ENCODE measurements at places on chromosomes 7 and 10.

DNA sequence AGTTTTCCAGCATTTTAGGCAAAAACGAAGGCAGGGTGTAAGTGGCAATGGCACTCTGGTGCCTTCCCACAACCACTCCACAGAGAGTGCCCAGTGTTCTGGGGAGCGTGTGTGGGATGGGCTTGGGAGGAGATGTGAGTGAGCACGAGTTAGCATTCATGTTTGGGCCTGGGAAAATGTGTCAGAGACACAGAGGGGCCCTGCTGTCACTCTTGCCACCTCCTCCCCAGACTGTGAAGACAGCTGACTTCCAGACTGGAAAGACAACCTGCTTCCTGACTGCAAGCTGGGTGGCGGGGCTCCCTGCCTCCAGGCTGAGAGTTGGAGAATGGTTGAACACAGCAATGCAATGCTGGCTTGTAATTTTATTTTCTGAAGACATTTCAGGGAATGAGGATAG is 454.5 kb upstream of the ZMIZ1 start:
- DNase-seq, result no peak

GRCh38 chr7:25964483-25964991 is 187.5 kb upstream of the NFE2L3 start:
- no peak for DNase-seq

GRCh38 chr7:43135129-43135528 is 22.7 kb downstream of the HECW1 start:
- no peak for DNase-seq

- DNase-seq, result no peak
These were observed 34.1 kb downstream of the CREM start for GRCh38 chr10:35160743-35161142.

DNA sequence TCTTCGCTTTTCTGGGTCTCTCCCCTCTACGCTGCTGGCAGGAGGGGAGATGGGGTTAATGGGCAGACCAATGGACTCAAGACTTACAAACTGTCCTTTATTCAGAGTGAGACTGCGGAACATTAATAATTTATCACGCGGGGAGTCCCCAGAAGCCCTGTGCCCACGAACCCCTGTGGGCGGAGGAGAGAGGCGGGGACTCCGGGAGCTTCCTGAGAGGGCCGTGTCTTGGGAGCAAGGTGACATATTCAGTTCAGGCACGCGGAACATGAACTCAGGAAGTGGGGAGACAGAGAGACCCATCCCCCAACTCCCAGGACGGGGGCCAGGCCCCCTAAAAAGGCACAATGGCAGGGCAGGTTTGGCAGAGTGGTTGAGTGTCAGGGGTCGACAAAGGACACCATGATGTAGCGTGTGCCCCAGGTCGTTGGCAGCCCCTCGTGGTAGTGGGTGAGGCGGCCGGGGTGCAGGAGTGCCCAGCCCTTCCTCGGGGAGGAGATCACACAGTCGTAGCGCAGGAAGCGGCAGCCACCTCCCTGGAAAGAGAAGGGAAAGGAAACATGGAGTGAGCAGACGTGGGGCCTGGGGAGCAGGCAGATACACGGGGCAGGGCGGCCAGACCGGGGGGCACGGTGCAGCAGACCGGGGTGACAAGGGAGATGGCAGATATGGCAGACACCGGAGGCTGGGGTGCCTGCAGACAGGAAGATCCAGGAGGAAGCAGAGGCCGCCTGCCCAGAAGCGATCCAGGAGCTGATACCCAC is 5.2 kb upstream of the MOGAT3 start:
- DNase-seq, result no peak

DNA sequence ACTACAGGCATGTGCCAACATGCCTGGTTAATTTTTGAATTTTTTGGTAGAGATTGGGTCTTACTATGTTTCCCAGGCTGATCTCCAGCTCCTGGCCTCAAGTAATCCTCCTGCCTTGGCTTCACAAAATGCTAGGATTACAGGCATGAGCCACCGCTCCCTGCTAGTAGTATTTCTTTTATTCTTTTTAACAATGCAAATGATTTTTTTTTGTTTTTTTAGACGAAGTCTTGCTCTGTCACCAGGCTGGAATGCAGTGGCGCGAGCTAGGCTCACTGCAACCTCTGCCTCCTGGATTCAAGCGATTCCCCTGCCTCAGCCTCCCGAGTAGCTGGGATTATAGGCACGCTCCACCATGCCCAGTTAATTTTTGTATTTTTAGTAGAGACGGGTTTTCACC is 58.1 kb downstream of the SVIL start:
- no peak for DNase-seq

DNA sequence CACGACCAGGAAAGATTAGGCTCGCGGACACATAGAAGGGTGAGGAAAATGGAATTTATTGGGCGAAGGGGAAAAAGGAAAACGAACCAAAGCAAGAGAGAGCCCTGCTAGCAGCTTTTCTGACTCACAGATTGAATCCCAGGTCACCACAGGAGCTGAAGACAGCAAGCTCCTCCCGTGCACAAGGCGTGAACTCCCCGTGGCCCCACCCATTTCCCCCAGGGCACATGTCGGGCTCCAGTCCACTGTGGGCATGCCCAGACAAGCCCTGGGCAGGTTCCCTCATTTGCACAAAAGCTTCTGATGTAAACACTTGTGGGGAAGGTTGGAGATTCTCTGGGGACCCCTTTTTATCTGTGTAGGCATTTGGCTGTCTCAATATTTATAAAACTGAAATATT is 582.4 kb downstream of the SUGCT start:
- no peak for DNase-seq

DNA sequence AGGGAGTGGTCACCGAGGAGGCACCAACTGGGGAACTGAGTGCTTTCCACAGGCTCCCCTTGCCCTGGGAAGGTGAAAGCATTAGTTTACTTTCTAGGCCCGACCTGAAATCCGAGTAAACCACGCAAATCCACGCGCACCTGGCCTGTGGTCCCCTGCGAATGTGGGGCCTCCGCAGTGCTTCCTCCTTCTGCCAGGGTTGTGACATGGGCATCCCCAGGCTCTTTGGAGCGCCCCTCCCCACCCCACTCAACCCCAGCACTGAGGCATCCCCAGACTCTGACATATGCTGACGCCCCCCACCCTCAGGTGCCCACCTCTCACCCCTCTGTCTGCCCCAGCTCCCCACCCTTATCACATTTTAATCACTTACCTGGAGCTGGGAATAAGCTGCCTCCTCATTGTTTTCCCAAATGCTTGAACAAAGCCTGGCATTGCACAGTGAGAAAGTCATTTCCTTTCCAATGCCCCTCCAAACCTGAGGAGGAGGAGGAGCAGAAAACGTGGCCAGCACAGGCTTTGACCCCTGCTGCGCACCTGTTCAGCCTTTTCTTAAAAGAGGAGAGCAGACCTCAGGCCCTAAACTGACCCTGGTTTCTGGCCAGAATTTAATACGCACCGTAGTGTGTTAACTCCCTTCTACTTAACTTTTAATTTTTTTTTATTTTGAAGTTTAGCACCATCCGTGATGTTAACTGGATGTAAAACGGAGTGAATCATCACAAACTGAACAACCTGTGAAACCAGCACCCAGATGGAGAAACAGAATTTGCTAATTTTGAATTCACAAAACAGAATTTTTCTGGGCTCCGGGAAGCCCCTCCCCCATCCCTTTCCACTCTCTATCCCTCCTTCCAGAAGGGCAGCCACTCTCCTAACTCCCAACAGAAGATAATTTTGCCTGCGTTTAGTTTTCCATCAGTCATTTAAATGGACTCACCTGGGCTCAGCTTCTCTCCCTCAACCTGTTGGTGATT is 129.4 kb downstream of the WDR11 start:
- no peak for DNase-seq

GRCh38 chr10:102776779-102777456 is 33.2 kb downstream of the WBP1L start:
- DNase-seq, result peak; percentile 92

- no peak for DNase-seq
These were observed 38.9 kb downstream of the TSPAN14 start for GRCh38 chr10:80492848-80493521.

- no peak for DNase-seq
These were observed 885.2 kb upstream of the SORCS1 start for GRCh38 chr10:108049668-108050067.

GRCh38 chr7:105825371-105825770 is 51.0 kb downstream of the ATXN7L1 start:
- DNase-seq, result no peak

DNA sequence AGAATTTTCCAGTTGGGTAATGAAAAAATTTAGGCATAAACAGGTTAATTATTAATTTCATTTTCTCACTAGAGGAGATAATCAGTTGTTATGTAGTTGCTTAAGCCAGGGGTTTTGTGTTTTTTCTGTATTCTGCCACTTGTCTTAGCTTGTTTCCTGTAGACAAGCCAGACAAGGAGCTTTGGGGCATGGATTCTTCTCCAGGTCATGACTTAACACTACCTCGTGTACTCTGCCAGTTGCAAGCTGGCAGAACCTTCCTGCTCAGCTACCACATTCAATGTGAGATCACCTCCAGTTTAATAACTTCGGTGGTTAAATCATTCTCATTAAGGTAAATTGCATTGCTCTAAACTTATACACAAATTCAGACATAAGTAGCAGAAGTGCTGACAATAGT is 1.8 kb downstream of the CCM2 start:
- no peak for DNase-seq

DNA sequence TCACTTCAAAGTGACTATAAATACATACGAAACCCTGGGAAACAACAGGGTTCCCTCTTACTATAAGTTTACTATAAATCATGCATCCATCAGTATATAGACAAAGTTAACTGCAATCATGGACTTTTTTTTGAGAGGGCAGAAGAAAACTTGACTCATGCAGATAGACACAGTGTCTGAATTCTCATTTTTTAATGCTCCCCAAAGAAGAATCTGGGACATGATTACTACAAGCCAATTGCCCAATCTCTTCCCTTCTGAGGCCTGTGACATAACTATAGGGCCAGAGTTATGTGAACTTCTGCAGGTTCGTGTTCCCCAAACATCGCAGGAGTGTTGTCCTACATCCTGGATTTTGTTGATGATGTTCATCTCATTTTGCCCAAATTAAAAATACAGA is 376.5 kb downstream of the KCNMA1 start:
- DNase-seq, result no peak

DNA sequence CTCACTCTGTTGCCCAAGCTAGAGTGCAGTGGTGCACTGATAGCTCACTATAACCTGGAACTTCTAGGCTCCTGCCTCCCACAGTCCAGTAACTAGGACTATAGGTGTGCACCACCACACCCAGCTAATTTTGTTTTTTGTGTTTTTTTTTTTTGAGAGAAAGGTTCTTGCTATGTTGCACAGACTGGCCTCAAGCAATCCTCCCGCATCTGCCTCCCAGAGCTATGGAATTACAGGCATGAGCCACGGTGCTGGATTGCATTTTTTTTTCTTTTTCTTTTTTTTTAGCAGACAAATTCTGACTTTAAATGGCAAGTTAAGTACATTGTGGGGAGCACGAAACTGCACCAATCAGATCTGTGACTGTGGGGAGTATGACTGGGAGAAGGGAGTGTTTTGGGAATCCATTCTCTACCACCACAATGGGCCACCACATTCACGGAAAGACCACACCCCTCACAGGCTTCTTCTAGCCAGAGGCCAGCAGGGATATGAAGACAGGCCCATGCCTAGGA is 58.1 kb upstream of the MSMB start:
- no peak for DNase-seq

DNA sequence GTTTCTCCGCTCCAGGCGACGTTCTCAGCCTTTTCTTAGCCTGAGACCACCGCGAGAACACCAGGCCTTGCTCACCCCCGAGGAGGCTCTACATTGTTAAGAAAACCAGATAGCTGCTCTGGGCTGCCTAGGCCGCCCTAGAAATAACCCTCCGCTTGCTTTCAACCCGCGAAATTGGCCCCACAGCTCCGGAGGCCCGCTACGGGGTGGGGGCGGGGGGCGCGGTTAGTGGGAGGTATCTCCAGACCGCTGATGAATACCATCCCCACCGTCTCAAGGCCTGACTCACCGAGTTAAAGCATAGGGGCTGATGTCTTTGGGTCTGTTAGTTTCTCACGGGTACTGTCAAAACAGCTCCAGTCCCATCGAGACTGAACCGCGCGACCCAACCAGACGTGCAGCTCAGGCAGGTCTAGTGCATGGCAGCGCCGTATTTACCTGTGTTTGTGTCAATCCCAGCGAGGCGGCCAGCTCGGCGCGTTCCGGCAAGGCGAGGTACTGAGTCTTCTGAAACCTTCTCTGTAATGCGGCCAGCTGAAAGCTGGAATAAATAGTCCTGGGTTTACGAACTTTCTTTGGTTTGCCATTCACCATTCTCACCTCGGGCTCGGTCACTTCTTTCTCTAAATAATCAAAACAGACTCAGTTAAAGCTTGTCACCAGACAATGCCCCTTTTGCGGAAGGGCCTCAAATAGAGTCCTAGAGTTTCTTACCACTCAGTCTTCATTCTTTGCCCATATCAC is 2.7 kb downstream of the DLX5 start:
- no peak for DNase-seq

GRCh38 chr7:35467456-35467978 is 213.6 kb upstream of the TBX20 start:
- no peak for DNase-seq

- DNase-seq, result no peak
These were observed 111.8 kb upstream of the PLPP4 start for GRCh38 chr10:120345186-120345585.

GRCh38 chr10:46310143-46310514 is 23.3 kb downstream of the ANTXRL start:
- DNase-seq, result no peak

DNA sequence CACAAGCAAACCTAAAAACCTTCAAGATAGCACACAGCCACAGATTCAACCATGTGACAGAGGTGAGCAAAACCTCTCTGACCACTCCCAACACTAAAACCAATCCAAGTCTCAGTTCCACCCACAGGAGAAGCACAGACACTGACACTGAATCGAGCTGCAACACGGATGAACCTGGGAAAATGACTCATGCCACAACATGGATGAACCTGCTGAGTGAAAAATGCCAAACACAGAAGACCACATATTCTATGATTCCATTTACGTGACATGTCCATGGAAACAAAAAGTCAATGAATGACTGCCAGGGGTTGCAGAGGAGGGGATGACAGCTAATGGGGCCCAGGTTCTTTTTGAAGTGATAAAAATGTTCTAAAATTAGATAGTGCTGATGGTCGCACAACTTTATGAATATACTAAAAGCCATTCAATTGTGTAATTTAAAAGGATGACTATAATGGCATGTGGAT is 22.0 kb downstream of the CYTH3 start:
- no peak for DNase-seq

DNA sequence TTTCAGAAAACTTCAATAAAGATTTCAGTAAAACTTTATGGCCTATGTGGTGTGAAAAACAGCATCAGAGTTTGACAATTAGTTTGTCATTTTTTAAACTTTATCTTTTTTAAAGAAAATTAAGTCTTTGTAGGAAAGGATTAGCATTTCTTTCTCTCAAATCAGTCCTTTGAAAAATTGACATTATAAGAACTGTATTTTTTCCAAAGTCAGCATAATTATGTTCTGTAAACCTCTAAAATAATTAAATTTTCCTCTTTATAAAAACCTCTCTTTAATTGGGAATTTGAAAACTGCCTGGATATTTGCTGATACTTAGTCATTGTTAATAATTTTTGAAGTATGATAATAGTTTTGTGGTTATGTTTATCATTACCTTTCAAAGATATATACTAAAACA is 226.7 kb upstream of the KAT6B start:
- no peak for DNase-seq

GRCh38 chr10:49273082-49273465 is 25.9 kb upstream of the C10orf71 start:
- DNase-seq, result peak; percentile 10

- no peak for DNase-seq
These were observed 19.8 kb downstream of the TSPAN13 start for GRCh38 chr7:16773326-16773725.

Data from hepatic stellate cell (primary cell).